ENCODE measurements at places on chromosomes 11 and 22.
A peak's percentile ranks its signal among the peaks of the same experiment; 100 is the strongest.

DNA sequence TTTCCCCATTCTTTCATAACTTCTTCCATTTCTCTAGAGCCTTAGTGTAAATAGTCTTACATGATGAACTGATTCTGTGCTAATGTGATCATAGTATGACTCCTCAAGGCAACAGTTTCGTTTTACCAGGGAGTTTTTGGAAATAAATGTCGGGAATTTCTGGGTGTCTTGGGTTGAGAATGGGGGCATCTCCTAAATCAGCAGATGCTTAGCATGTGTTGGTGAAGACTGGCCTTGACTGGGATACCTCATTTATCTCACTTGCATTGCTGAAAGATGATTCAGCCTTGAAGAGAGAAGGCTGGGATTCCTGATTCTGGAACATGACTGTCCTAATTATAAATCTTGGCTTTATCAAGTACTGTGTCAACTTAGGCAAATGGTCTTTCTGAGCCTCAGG, 115.7 kb upstream of the C11orf87 start:
- DNase-seq, result no peak

DNA sequence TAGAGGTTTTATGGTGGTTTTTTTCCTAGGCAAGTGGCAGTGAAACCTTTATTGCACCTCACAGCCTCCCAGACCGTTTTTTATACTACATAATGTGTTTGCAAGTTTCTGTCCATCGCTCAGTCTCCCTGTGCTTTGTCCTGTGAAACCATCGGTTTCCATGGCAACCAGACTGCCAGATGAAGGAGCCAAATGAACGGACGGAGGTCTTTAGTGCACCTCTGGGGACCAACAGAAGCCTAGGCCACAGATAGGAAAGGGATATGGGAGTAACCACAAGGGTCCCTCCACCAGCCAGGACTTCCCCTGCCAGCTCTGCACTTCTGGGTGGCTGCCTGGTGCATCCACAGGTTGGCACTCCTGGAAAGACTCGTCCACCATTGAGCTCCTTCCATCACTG, 165.0 kb downstream of the CHST1 start:
- DNase-seq, result no peak

DNA sequence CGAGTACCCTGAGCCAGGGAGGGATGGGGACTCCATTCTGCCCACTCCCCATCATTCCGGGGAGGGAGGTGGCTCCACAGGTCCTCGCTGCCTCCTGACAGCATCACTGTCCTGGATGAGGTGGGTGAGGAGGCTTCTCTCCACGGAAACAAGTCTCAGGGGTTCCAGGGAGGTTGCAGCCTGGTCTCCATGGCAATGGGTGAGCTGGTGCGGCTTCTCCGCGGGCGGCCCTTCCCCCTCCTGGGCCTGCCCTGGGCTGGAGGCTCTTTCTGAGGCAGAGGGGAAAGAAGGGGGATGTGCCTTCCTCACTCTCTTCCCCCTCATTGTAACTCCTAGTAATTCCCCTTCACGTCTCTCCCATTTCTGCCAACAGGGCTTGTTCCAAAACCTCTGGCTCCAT, 37.1 kb upstream of the PARVG start:
- no peak for DNase-seq

- DNase-seq, result no peak
Observed at GRCh38 chr11:100229086-100229485, 458.0 kb upstream of the ARHGAP42 start.

GRCh38 chr11:131486937-131487635, 116.7 kb downstream of the NTM start:
- no peak for DNase-seq

GRCh38 chr11:79152511-79152910, 288.3 kb downstream of the TENM4 start:
- DNase-seq, result no peak

DNA sequence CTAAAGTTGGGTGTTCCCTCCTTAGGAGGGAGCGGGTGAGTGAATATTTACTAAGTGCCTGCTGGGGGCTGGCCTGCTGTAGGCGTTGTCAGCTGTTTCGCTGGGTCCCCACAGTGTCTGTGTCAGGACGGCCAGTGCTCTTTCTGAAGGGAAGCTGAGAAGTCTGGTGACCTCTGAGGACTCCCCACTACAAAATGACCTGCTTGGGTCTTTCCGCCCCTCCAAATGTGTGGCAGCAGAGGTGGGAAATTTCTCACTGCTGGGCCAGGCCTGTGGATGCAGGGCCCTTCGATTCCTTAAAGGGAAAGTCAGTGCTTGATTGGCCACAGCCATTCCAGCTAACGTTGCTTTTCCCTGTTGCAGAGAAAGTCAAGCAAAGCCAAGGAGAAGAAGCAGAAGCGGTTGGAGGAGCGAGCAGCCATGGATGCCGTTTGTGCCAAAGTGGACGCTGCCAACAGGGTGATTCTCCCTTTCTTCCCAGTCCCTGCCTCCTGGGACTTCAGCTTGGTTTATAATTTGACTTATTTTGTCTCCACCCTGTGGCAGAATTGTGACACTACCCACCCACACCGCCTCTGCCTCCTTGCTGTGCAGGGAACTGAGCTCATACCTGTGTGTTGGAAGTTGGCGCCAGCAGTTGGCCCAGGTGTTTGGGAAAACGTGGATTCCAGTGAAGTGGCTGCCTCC, 6.8 kb downstream of the NAA40 start:
- peak; percentile 71 for DNase-seq

GRCh38 chr11:3879216-3879966, 23.9 kb downstream of the STIM1 start:
- DNase-seq, result no peak

- no peak for DNase-seq
Observed at GRCh38 chr11:95429376-95429907, 198.4 kb upstream of the SESN3 start.

DNA sequence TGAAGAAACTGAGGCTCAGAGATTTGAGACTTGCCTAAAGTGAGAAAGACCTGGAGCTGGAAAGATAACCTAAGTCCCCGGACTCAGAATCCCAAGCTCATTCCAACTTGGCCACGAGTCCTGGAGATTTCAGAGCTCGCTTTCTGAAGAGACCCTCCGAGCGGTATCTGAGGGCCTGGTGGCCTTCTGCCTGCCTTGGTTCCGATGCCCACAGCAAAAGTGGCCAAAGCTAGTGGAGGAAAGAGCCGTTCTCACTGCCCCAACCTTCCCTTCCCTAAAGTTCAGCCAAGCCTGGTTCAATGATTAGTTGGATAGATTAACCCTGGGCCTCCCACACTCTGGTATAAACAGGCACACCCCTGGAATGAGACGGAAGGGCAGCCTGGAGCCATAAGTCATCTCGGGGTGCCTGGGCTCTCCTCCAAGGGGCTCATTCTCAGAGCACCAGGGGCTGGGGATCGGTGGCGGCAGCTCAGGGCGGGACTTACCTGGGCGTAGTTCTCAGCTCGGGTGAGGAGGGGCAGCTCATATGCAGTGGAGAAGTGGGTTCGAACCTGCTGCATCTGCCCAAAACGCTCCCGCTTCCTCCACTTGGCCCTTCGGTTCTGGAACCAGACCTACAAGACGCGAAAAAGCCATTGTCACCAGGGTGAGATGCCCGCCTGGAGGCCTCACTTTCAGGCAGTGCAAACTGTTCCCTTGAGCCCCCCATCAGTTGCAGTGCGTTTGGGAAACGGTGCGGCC, 42.8 kb downstream of the ALX4 start:
- no peak for DNase-seq

DNA sequence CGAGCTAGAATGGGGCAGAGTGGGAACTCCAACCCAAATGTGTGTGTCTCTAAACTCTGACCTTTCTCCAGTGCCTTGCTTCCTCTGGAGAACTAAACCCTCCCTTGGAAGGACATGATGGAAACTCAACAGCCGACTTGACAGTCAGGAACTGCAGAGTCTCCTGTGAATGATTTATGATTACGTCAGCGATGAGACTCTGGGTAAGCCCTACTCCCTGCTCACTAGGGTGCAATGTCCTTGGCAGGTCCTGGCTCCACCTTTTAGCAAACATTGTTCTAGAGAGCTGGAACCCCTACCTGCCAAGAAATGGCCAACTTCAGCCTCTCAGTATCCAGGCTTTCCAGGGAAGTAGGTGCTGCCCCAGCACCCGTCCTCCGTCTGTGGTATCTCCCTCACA, 96.1 kb upstream of the CD82 start:
- no peak for DNase-seq

- no peak for DNase-seq
Observed at GRCh38 chr11:115893461-115894099, 389.4 kb upstream of the CADM1 start.

- DNase-seq, result no peak
Observed at GRCh38 chr22:42548597-42549330, 5.0 kb upstream of the SERHL2 start.

Measured in hematopoietic multipotent progenitor cell treated with erythropoietin and hydrocortisone succinate and interleukin-3 and kit ligand, for 15 days (in vitro differentiated cells).